ENCODE measurements at places on chromosomes 2 and 18.

DNA sequence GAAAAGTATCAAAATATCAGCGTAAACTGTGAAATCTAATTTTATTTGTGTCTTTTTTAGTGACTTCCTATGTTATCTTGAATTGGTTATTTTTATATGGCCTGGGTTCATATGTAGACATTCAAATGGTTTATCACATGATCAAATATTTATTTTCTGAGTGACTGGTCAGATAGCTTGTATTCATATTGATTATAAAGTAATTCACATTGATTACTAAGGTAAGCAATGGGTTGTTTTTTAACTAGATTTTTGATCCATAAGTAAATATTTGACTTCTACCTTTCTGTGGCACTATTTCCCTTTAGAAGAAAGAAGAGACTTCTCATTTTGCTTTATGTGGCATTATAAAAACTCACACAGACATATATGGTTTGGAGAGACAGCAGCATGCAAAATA is 260.5 kb downstream of the TCF4 start:
- no peak for DNase-seq

GRCh38 chr2:123061534-123061933 is 963.6 kb upstream of the CNTNAP5 start:
- DNase-seq = no peak

DNA sequence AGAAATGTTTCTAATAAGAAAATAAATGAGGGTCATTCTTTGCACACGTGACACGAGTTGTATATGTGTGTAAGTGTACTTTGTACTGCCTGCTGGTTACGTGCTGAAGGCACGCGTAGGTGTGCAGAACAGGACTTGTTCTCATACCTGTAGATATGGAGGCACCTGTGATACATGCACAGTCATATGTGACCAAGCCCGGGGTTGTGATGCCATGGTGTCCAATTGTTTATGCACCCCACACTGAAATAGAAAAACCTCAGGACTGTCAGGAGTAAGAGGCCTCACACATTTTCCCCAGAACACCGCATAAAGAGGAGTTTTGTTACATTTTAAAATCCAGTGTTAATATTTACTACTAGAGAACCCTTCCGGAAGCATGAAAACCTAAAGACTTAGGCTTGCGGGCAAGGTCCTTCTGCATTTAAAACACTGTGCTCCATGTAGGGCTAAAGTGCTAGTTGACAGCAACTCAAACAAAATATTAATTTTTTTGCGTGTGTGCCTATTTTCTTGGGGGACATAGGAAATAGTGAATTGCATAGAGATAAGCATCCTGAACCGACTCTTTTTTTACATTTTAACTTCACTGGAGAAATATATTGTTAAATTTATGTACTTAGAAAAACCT is 9.3 kb downstream of the TSHZ1 start:
- DNase-seq = no peak

- no peak for DNase-seq
Observed at GRCh38 chr18:48940854-48941611, 9.7 kb downstream of the SMAD7 start.

- no peak for DNase-seq
Observed at GRCh38 chr2:136956050-136956449, 190.7 kb downstream of the THSD7B start.

- DNase-seq = no peak
Observed at GRCh38 chr18:75378376-75379315, 48.9 kb downstream of the SMIM21 start.

GRCh38 chr18:76349067-76349715 is 145.9 kb downstream of the ZNF516 start:
- DNase-seq = peak; percentile 15

Measured in NCI-H1436 treated with DMSO at 0.1 percent for 48 hours (cell line).